AML-193 (cell line): ENCODE measurements at places on chromosomes 3 and 15.
A peak's percentile ranks its signal among the peaks of the same experiment; 100 is the strongest.

DNA sequence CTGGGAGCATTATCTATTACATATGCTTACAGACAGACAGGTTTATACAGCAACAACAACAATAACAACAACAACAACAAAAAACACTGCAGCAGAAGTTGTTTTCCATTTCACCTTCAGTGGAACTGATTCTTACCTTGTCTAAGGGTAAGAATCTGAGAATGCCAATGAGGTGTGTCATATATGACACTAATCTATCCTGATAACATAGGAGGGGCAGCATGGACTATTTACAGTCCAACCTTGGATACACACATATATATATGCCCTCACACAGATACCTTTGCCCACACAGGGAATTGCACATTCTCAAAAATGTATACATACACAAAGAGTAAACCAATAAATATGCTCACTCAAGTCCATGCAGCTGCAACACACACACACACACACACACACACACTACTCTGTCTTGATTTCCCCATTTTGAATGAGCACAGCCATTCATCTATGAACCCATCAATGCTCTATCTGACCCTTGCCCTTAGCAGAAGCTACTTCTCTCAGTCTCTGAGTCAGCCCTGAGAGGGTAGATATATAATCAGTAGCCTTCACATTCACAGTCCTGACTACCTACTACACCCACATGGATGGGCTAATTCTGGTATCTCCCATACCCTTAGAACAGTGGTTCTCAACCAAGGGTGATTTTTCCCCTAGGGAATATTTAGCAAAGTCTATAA, 9.7 kb upstream of the TRANK1 start:
- DNase-seq = no peak

GRCh38 chr3:8145661-8146060, 356.0 kb upstream of the LMCD1 start:
- no peak for DNase-seq

GRCh38 chr3:46993292-46993691, 13.8 kb downstream of the NBEAL2 start:
- no peak for DNase-seq

DNA sequence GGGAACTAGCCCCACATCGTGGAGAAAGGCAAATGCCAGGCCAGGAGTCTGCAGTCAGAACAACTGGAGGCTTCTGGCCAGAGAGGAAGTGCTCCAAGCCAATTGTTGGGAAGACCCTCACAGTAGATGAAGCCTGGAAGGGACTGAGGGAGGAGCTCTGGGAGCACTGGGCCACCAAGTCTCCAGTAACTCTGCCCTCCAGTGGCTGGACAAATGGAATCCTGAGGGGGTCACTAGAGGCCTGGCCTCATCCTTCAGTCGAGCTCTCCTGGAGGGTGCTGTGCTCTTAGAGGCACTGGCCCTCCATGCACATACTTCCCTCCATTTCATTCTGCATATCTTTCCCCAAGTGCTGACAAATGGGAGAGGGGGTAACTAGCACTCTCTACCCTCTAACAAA, 103.0 kb downstream of the MYLK start:
- no peak for DNase-seq

- no peak for DNase-seq
These were observed 760.1 kb upstream of the NECTIN3 start for GRCh38 chr3:110311541-110311940.

- DNase-seq = peak; percentile 22
These were observed 29.2 kb downstream of the NEO1 start for GRCh38 chr15:73081321-73081958.

DNA sequence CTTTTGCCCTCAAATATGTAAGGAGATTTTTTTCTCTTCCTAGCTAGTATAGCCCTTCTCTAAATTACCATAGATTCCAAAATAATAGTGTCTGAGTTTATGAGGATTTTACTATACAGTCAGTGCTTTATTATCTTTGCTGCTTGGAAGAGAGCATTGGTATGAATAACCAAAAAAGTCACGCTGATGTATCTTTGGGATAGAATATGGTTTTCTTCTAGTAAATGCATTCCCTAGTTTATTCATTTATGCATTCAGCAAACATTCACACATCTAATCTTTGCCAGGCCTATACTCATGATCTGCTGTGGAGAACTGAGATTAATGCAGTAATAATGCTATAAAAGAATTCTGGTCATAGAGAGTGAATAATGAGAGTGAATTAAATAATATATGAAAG, 225.3 kb upstream of the GOLGA6L4 start:
- DNase-seq = no peak

- DNase-seq = peak; percentile 58
These were observed 27.6 kb upstream of the GPR171 start for GRCh38 chr3:151230646-151231045.

GRCh38 chr15:38818157-38818790, 253.7 kb upstream of the RASGRP1 start:
- no peak for DNase-seq

GRCh38 chr3:25663869-25664811, 567 bp downstream of the TOP2B start:
- DNase-seq = peak; percentile 47

- no peak for DNase-seq
These were observed 44.7 kb downstream of the BOC start for GRCh38 chr3:113255854-113256615.

- DNase-seq = no peak
These were observed 201.1 kb downstream of the NR1D2 start for GRCh38 chr3:24145981-24146822.

- DNase-seq = no peak
These were observed 3.1 kb downstream of the WDR93 start for GRCh38 chr15:89693696-89694095.

GRCh38 chr15:50135031-50135551, 16.1 kb upstream of the ATP8B4 start:
- DNase-seq = no peak

DNA sequence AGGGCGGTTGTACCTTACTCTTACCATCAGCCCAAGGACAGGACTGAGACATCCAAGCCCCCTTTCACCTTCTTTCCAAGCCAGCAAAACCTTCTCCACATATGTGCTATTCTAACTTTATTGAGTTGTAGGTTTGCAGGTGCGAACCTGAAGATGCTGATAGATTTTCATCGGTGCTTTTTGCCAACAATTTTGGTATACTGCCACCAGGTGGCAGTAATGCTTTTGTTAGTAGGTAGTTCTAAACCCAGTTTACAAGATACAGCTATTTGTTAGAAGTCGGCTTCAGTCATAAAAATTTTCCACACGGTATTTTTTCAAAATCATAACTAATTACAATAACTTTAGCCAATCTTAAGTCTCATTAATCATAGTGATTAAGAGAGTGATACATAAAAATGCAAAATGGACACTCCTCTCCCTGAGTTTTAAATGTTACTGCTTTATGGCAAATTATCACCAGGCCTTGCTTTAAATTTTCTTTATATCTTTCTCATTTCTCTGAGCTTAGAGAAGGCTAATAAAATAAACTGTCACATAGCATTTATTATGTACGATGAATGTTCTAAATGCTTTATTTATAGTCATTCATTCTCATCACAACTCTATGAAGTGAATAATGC, 636 bp downstream of the TBC1D21 start:
- DNase-seq = peak; percentile 55

GRCh38 chr3:42289026-42289425, 23.0 kb upstream of the CCK start:
- DNase-seq = no peak

- DNase-seq = peak; percentile 45
These were observed 2.3 kb upstream of the SHC4 start for GRCh38 chr15:48965972-48966371.

GRCh38 chr3:184822081-184822480, 10.1 kb downstream of the VPS8 start:
- DNase-seq = no peak

GRCh38 chr3:179842061-179842460, 189.2 kb downstream of the USP13 start:
- no peak for DNase-seq

DNA sequence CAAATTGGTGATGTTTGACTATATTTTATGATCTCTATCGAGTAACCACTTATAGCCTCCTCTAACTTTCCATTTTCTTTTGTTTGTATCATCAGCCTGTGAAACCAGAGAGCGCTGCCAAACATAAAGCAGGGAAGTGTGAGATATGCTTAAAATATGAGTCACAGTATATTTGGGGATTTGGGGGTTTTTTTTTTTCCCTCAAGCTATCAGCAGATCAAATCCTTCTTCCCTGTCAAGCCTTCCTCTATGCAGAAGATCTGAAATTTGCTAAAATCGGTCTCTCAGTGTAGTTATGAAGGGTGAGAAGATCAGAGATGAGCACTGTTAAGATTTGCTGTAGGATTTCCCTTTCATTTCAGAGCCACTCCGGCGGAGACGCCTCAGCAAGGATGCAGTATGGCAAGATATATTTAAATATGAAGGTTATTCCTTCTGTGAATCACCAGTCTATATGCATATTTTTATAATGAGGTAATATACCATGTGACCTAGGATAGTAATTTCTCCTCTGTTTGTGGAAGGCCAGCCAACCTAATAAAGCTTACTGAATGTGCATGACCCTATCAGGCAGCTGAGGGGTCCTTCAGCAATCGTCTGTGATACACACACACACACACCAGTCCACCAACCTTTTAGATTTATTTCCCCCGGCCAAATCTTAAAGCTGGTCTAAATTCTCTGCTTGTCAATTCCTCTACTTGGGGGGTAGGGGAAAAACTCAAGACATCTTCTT, 474.1 kb downstream of the FOXP1 start:
- DNase-seq = no peak

DNA sequence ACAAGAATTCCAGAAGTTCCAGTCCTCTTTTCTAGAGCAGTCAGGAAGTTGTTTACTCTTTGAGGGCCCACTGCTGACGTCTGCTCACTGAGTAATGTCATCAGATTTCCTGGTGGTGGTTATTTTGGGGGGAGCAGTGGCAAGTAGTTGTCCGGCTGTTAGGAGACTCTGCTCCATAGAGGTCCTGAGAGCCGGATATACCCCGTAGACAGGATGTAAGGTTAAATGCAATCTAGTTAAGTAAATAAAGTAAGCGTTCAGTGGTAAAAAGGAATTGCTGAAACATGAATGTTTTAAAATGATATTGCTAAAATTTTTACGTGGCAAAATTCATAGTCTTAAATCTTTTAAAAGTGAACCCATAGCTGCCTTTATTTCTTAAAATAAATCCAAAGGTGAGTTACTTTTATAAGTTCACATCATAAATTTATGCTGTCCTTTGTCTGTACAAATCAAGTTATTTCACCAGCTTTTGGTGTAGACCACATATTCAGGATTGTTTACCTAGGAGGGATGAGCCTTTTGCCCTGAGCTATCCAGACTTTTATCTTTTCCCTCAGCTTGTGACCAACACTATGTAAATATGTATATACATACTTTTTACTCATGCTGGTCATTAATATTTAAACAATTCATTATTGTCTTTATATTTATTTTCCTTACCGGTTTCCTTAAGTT, 65.8 kb downstream of the PDE8A start:
- no peak for DNase-seq

DNA sequence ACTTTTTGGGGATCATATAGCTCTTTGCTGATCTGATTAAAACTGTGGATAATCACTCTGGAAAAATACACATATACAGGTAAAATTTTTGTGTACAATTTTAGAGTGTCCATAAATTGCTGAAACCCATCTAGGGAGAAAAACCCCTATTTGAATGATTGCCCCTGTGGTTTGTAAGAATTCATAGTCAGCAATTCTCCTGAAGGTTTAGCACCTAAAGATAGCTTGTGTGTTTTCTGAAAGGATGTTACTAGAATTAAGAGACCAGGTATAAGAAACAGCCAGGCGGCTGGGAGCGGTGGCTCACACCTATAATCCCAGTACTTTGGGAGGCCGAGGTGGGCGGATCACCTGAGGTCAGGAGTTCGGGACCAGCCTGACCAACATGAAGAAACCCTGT, 106.8 kb upstream of the RAP2B start:
- DNase-seq = no peak

DNA sequence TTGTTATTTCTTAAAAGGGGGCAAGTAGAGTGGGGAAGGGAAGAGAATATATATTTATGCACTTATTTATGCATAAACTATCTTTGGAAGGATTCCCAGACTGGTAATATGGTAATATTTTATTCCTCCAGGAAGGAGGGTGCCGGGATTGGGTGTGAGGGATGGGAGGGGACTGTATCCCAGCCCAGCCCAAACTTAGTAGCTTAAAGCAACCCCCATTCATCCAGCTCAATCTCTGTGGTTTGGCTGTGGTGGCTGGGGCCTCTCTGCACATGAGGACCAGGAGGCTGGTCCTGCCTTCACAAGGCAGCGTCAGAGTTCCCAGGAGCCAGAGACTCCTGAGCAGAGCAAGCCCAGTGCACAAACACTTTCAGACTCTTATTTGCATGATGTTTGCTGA, 48.4 kb downstream of the CCNL1 start:
- DNase-seq = no peak

DNA sequence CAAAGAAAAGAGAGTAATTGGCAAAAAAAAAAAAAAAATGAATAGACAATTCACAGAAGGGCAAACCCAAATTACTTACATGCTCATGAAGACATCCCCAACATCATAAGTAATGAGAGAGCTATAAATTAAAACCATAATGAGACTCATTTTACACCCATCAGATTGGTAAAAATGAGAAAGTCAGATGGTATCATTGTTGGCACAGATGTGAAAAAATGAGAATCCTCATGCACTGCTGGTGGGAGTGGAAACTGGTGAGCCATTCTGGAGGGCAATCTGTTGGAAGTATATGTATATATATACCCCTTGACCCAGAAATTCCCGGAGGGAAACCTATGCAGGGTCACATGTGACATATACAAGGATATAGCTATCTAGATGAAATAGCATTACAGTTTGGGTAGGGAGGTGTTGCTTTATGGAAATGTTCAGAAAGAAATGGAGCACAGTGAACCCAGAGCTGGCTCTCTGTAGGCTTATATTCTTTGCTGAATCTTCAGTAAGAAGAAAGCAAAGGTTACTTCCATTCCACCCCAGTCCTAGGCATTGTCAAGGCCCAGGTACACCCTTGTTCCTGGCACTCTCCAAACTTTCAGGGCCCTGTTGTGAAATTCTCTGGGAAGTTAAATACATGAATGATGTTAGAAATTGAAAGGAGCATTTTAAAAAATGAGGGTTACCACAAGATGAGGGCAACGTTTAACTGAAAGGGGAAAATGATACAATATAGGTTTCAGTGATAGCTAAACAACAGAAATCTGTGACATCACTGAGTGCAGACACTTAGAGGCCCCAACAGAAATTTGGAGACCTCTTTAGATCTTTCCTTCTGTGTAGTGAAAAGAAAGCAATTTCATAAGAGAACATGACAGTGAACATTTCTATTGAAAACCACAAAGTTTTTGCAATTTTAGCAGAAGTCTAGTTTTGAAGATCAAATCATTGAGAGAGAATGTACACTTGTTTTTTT, 132.7 kb upstream of the TPRG1 start:
- DNase-seq = peak; percentile 91
